ENCODE measurements at places on chromosomes 1 and 21.

DNA sequence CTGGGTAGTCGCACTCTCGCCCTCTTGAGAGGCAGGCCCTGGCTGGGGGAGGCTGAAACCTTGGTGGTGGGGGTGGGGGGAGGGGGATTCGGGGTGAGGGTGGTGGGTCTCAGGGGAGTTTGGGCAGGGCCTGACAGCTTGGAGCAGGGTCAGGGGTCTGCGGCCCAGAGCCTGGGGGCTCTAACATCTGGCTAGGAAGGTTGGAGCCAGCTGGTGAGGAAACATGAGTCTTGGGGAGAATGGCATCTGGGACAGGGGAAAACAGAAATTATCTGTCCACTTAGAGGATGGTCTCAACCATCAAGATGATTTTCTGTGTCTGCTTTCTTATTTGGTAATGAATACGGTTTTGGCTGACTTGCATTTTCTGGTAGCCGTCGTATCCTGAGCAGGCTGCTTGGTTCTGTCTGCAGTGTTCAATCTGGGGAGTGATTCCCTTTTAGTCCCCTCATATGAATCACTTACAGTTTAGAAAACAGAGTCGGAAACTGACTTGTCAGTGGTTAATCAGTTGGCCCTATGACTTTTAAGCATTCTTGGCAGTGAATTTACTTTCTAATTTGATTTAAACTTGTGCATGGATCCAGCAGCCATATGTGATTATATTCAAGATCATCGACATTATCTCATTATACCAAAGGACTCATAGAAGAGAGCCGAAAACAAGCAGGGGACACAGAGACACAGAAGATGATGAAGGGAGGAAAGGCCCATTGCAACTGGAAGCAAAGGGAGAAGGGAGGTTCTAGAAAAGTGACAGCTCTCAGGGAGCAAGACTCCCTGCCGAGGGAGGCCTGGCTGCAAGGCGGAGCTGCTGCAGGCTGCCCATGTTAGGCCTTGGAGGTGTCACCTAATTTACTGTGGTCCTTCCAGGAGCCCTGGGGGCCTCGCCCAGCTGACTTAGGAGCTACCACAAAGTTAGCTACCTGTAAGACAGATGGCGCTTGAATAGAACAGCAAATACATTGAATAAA lies 237.6 kb downstream of the SDCCAG8 start:
- no peak for DNase-seq

GRCh38 chr1:210489491-210489890 lies 160.8 kb downstream of the HHAT start:
- DNase-seq, result no peak

DNA sequence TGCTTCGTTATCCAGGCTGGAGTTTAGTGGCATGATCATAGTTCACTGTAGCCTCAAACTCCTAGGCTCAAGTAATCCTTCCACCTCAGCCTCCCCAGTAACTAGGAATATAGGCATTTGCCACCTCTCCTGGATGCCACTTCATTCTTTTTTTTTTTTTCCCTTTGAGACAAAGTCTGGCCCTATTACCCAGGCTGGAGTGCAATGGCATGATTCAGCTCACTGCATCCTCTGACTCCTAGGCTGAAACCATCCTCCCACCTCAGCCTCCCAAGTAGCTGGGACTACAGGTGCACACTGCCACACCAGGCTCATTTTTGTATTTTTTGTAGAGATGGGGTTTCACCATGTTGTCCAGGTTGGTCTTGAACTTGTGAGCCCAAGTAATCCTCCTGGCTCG lies 19.3 kb downstream of the OSBPL9 start:
- no peak for DNase-seq

DNA sequence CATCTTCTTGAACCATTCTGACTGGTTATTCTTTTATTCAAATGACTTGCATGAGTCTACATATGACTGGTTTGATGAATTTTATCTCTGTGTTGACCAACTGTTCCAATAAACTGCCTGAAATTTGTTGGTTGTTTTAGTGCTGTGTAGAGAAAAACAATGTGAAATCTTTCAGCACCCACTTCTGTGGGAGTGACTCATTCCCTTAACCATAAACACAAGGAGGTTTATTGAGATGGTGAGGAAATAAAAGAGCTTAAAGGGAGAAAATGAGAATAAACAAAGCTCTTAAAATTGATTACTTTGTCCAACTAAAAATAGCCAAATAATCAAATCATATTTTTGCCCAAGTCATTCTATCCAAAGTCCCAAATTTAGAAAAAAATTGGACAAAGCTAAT lies 341.1 kb downstream of the TGFB2 start:
- no peak for DNase-seq

DNA sequence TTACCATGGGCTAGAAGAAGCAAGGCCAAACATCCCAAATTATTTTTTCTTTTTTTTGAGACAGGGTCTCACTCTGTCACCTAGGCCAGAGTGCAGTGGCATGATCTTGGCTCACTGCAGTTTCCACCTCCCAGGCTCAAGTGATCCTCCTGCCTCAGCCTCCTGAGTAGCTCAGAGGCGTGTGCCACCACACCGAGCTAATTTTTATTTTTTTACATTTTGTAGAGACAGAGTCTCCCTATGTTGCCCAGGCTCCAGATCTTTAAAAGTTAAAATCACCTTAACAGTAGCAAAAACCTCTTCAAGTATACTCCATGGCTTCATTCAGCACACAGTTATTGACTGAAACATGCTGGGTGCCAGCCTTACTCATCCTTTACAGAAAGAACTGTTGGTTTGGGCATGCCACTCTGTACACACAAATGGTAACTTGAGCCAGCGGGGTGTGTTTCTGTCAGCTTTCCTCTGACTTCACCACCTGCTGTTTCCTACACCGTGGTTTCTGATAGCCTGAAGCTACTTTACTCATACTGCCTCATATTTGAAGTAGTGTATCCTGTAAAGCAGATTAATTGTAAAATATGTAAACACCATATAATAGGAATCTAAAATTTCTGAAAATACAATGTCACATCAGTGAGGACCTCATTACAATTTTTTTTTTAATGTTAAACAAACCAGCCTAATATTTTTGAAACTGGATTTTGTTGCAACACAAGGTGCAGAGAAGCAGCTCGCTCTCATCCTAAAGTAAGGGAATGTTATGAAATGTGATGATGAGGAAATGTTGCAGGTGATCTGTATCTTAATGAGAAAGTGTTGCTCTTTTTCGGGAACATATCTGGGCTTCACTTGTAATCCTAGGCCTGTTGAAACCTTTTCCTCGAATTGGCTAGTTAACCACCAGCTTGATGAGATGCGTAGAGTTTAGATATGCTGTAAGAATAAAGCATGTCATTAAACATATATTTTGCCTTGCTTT lies 113.9 kb downstream of the ATP5PO start:
- DNase-seq, result no peak

DNA sequence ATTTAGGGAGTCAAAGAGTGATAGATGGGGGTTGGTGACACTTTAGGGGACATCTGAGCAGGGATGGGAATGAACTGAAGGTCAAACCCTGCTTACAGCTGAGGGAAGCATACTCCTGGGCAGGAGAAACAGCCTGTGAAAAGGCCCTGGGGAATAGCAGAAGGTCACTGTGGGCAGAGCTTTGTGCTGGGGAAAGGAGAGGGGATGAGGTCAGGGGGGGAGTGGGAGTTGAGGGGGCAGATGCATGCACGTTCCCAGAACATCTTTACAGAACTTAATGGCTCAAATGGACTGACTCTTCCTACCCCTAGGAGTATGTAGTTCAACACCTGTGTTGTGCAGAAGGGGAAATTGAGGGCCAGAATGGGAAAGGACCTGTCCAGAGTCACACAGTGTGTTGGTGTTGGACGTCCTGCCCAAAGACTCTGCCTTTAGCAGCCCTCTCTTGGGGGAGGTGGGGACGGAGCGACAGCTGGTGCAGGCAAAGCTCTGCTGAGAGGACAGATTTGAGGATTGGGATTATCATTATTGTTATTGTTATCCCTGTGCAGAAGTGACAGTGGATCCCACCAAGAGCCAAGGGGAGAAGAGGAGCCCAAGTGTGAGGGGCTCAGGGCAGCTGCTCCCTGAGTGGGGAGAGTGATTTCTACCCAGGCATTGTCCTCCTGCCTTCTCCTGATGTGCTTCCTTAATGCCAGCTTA lies 116.5 kb downstream of the PTPRU start:
- no peak for DNase-seq

- DNase-seq, result no peak
Observed at GRCh38 chr1:67978890-67979516, 71.4 kb downstream of the DIRAS3 start.

All from activated CD4-positive, alpha-beta T cell treated with anti-CD3 and anti-CD28 coated beads, Interleukin-2, amount 50 U/mL, for 4 hours (primary cell).